NCI-H226 (cell line): ENCODE measurements at places on chromosomes 2 and 18.

- DNase-seq: peak; percentile 32
These were observed 34.6 kb downstream of the EFEMP1 start for GRCh38 chr2:55888936-55889335.

DNA sequence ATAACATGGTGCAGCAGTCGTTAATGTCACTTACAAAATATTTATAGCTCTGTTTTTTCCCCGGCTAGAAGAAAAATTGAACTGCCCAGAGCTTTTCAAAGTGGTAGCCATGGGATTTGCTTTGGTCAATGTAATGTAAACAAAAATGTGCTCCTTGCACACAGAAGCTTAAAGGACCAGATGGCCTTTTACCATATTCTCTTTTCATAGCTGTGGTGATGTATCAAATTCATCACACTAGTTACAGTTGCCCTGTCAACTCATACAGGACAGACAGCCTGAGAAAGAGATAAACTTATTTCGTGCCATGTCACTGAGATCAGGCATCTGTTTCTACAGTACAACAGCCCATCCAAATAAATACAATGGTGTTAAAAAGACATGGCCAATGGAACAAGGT, 368.1 kb upstream of the CDH19 start:
- no peak for DNase-seq

DNA sequence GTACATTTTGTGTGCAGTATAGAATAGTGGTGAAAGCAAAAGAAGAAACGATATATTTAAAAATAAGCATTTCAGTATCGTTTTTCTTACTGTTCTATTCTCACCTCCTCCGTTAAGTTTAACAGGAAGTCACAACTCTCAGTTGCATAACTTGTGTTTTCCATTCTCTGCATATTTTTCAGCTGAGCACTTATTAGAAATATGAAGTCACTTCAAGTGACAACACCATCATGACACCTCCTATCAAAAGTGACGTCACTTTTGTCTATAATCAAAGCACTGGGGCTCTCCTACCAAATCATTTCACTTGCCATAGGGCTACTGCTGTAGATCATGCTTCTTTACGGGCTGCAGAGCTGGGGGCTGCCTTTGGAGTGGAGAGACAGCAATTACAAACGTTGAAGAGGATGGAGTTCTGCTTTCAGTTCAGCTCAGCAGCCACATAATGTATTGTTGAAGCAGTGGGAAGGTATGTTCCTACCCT, 36.3 kb downstream of the STAT4 start:
- no peak for DNase-seq

DNA sequence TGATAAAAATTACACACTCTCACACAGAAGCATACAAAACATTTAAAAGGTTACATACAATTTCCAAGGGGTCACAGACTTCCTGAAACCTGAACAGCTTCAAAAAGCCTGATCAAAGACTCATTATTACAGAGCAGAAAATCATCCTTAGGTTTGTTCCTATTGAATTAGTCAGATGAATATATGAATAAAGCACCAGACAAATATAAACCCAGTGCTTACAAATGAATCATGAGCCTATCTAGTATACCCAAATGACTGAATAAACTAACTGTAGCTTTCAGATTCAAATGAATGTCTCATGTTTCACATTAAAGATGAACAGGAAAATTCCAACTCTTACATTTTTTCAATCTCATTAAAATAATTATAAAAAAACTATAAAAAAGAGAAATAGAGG, 550.3 kb downstream of the SUCLG1 start:
- no peak for DNase-seq

- no peak for DNase-seq
These were observed 107.6 kb upstream of the OTOS start for GRCh38 chr2:240247868-240248720.

- DNase-seq: peak; percentile 48
These were observed 58.6 kb downstream of the SP110 start for GRCh38 chr2:230161184-230161583.

- no peak for DNase-seq
These were observed 31.2 kb downstream of the GULP1 start for GRCh38 chr2:188322569-188323551.

- no peak for DNase-seq
These were observed 140.2 kb downstream of the DDX1 start for GRCh38 chr2:15731889-15732271.

- DNase-seq: no peak
These were observed 111.3 kb downstream of the WDSUB1 start for GRCh38 chr2:159175182-159175581.

DNA sequence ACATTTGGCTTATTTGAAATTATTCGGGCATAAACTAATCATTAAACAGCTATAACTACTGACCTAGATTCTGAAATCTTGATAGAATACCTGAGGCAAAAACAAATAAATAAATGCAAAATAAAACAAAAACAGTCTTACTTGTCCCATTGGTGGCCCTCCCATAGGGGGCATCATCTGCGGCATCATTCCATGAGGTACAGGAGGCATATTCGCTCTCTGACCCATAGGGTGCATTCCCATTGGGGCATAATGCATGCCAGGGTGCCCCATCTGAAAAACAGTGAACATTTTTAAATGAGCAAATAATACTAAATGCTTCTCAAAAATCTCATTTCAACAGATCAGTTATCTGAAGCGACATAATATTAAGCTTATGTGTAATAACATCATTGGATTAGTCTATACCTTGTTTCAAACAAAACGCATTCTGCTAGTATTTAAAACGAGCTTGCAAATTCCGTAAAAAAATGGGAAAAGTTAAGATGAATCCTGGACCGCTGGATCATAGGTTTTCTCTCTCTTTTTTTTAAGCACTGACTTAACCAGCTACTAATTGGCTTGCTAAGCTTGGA, 1.3 kb downstream of the PRPF40A start:
- no peak for DNase-seq

GRCh38 chr18:55869556-55870501, 281.8 kb upstream of the TCF4 start:
- peak; percentile 11 for DNase-seq

DNA sequence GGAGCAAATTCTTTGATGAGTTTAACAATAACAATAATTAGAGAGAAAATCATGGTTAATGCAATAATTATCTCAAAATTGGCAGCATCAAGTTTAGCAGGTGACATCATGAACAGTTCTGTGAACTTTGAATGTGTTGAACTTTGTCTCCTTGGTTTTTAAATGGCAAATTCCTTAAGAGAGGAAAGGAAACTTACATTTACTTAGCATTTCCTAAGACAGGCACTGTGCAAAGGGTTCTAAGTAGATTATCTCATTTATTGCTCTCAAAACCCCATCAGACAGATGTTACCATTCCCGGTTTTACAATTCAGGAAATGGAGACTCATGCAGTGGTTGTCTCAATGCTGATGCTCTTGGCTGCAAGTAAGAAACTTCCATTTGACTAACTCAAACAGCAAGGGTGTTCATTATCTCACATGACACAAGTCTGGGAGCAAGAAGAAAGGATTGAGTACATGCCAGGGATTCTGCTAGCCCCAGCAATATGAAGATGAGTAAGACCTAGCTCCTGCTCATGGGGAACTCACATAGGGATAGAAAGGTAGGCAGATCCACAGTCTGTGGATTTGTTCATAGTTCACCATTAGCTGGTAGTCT, 81.3 kb upstream of the ITGA6 start:
- DNase-seq: peak; percentile 36

DNA sequence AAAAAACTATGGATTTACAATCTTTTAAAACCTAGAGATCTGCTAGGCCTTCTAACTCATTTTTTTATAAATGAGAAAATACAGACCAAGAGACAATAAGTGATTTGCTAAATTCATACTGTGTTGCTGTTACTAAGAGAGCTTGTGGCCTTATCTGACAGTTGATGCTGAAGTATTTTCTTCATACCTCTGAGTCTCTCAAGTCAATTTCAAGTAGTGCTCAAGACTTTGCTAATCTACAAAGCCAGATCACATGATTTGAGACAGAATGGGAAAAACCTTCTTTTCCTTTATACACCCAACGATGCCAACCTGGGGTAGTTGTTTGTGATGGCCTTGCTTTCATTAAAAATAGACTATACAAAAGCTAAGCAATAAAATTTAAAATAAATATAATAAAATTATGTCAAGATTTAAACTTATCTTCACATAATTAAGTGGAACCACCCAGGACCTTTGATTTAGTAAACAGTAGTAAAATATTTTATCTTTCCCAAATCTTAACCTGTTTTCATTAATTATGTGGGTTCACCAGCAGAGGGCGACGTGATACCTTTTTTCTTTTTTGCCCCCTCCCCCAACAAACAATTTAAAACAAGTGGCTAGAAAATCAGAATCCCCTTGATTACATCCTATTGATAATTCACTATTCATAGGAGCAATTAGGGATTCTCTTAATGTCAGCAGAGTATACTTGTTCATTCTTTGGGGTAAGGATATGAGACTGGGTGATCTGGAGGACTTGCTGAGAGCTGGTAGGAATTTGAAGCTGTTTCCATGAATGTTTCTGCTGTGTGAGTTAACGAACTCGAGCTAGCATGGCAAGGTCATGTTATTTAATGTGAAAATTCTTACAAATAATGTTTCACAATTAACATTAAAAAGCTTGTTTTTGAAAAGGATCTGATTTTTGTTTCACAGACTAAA, 49.6 kb upstream of the SLC5A7 start:
- no peak for DNase-seq

GRCh38 chr2:10286216-10287037, 16.3 kb upstream of the HPCAL1 start:
- DNase-seq: no peak

DNA sequence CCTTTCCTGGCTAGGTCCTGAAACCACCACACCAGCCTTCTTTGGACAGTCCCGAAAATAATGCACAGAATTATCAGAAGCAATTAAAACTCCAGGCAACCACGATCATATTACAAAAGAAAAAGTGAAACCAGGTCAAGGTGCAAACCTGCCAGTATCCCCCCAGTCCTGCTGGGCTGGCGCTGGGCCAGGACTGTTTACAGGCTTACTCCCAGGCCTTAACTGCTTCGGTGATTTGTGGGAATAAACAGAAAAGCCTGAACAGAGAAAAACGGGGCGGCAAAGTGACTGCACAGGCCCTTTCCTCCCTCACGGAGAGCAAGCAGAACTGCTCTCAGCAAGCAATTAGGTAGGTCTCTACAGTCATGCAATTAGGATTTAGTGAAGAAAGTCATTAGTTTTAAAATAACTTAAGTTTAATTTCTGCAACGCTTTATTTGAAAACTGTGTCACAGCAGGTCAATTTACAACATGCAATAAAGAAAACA, 1.3 kb downstream of the HDAC4 start:
- no peak for DNase-seq

DNA sequence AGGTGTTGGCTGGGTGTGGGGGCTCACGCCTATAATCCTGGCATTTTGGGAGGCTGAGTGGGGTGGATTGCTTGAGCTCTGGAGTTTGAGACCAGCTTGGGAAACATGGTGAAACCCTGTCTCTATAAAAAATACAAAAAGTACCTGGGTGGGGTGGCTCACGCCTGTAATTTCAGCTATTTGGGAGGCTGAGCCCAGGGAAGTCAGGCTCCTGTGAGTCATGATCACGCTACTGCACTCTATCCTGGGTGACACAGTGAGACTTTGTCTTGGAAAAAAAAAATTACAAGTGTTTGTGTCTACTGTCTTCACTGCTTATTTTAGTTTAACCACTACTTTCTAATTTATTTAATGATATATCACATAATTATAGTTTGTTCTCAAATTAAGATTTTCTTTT, 62.7 kb upstream of the DOCK10 start:
- DNase-seq: peak; percentile 25

DNA sequence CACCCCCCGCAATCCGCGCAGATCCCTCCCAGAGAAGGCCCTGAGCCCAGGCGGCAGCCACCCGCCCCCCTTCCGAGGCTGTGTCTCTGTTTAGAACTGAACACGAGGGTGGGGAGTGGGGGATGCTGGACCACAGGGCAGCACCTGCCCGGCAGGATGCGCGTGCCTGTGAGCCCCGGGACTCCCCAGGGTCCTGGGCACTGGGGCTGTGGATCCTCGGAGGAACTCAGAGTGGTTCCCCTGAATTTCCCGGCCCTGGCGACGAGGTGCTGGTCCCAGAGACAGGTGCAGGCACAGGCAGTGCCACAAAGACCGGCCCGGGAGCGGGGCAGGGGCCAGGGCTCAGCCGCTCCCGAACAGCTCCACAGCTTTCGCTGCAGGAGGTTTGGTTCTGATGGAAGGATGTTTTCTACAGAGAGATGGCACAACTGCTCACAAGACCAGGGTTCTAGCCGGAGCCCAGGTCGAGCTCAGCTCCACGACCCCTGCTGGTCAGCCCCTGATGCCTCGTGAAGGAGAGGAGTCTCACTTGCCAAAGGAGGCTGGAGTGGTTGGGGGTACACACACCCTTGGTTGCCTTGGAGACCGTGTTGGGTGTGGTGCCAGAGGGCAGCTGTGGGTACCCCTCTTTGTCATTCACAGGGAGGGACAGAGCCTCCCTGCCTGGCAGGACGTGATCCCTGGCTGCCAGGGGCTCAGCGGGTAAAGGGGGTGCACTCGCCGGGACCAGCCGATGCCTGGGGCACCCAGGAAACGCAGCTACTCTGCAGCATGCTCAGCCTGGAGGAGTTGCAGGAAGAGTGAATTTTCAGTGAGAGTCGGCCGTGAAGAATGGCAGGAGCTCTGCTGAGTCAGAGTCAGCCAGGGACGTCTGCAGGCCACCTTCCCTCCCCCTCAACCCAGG, 4.4 kb upstream of the NEU4 start:
- peak; percentile 33 for DNase-seq

DNA sequence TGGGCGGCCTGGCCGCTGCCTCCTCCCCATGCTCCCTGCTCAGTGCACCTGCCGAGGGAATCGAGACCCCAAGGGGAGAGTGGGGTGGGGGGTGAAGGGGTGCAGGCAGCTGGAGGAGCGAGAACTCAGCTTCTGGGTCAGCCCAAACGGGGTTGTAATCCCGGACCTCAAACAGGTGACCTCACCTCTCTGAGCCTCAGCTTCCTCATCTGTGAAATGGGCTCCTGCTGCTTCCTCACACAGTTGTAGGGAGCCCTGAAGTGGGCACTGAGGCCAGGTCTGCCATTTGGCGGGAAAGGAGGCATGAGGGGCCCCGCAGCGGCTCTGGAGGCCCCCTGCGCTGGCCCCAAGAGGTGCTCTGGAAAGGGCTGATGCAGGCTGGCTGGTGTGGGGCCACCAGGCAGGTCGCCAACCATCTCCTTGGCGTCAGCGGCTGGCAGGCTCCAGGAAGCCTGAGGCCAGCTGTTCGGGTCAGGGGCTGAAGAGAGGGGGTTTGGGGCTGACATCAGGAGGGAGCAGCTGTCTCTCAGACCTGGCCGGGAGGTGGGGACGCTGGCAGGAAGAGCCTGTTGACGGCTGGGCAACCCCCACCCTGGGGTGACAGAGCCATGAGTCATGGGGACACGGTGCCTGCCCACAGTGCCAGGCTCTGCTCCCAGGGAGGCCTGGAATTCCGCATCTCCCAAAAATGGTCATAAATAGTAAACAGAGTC, 4.9 kb downstream of the KLHL30 start:
- no peak for DNase-seq

GRCh38 chr2:181106789-181107627, 126.6 kb downstream of the UBE2E3 start:
- DNase-seq: peak; percentile 78

- DNase-seq: no peak
These were observed 409.9 kb upstream of the NRXN1 start for GRCh38 chr2:51441786-51442185.

GRCh38 chr2:12762976-12763375, 46.2 kb downstream of the TRIB2 start:
- no peak for DNase-seq
